Cardiac septum (tissue), 1 donor: ENCODE measurements at places on chromosomes 7 and 10. TPM values are rescaled to one million over a fixed set of nuclear protein-coding genes. Genes with fewer than 3 reads are reported as not detected.

GRCh38 chr10:24716295-24716694 is 7.4 kb downstream of the ARHGAP21 start:
- no peak for DNase-seq

DNA sequence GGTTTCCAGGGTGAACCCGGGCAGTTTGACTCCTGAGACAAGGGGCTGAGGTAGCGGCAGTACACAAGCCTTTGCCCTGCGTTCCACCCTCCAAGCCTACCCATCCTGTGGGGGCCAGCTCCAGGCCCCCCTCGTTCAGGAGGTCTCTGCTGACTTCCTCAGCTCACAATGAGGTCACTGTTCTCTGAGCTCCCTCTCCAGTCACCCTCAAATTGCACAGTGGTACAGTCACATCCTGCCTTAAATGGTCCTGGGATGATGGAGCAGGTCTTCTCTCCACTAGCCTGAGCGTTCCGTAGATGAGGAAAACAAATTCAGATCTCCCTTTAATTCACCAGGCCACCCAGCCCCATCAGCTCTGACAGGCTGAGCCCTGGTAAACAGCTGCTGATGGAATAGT is 90.2 kb downstream of the SH3PXD2A start:
- no peak for DNase-seq

GRCh38 chr7:146764458-146764857 is 647.9 kb downstream of the CNTNAP2 start:
- no peak for DNase-seq

DNA sequence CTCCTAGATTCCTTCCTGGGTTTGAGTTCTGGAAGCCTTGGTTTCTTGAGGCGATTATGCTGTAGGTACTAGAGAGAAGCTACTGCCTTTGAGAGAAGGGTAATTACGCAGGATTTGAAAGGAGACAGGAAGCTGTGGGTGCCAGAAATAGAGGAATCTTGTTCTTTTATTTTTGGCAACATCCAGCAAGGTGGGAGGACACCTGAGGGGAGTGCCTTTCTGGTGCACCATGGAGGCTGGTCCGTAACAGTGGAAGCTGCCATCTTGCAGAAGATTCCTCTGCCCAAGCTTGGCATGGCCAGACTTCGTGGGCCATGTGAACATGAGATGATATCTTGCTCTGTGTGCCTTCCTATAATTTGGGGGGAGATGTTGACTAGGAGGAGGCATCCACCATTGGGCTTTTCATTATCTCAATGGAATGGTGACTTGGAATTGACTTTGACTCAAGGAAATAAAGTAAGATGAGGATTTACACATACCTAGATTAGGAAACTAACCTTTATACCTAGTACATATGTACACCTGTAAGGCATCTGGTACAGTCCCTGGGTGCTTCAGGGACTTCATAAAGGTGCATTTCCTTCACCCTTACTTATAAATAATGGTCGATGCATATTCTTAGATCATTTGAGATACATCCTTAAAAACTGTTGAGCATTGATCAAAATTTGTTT is 98.2 kb downstream of the PFKFB3 start:
- DNase-seq, result no peak

Gene SLC37A3
- 13.2 TPM for total RNA-seq

- DNase-seq, result no peak
Observed at GRCh38 chr10:43064331-43065075, 12.4 kb upstream of the RET start.

DNA sequence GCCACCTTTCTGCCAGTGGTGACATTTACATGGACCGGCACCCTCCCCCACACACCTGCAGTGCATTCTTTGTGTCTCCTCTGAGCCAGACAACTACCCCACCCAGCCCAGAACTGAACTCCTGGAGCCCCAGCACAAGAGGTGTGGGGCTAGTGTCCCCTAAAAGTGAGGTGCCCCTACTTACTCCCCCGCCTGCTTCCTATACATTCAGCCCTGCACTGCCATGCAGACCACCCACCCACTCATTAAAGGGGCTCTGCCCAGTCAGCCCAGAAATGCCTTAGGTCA is 1.9 kb downstream of the SAP25 start:
- no peak for DNase-seq

Gene ATAD1
- 92.0 TPM for total RNA-seq

DNA sequence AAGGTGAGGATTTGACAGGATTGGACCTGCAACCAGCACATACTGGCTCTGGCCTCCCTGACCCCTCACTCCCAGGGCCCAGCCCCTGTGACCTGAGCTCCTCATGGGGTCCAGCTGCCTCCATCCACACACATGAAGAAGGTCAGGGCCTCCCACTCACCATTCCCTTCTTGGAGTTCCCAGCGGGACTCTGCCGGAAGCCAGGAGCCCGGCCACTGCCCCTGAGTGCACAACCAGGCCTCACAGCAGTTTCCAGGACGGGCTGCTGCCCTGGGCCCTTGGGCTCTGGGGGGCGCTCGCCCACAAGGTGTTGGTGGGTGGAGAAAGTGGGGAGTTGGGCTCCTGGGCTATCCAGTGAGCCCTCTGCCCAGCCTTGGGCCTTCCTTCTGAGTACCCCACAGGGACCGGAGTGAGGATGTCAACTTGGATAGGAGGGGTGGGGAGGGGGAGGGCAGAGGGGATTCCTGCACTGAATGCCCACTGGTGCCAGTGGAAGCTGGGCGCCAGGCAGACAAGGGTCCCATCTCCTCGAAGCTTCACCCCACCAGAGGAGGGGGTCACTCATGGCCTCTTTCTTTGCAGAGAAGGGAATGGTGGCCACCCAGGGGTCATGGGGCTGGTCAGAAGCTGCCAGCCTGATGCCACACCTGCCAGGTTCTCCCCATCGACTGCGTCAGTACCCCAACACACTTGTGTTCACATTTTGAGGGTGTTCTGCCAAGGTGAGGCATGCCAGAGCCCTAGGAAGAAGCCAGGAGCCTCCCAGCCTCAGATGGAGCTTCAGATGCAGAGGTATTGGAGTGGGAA is 115.3 kb downstream of the PTPN20 start:
- peak; percentile 70 for DNase-seq
